ENCODE measurements at places on chromosomes 4 and X.

GRCh38 chrX:1323315-1323714 is 13.3 kb upstream of the IL3RA start:
- H3K4me1 ChIP-seq, result peaks cover 3% of the 10 kb centered on the region
- no peak overlapping the region for H3K4me3 ChIP-seq
- no peak overlapping the region for H3K27ac ChIP-seq
- DNase-seq, result no peak
- no peaks in the 10 kb centered on the region for H3K27me3 ChIP-seq

- DNase-seq, result no peak
- no peak overlapping the region for H3K27ac ChIP-seq
- no peaks in the 10 kb centered on the region for H3K36me3 ChIP-seq
- no peaks in the 10 kb centered on the region for H3K4me1 ChIP-seq
- H3K27me3 ChIP-seq, result no peaks in the 10 kb centered on the region
- no peak overlapping the region for H3K4me3 ChIP-seq
These were observed 101.3 kb downstream of the RPA4 start for GRCh38 chrX:96985046-96985445.

DNA sequence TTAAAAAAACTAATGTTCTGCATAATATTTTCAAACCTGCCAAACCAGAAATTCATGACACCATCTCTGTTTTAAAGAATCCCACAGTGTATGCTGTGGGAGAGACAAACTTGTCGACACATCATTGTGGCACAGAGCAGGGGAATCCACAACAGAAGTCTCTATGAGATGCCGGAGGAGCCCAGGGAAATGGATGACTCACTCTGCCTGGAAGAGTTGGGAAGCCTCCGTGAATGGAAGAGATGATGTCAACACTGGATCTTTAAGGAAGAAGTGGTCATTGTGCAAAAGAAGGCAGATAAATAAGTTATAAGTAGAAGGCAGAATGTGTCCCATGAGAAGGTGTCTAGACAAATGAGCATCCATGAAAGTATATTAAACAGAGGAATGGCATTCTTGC is 595.1 kb downstream of the RAB28 start:
- no peak for DNase-seq
- no peaks in the 10 kb centered on the region for H3K27me3 ChIP-seq
- no peaks in the 10 kb centered on the region for H3K36me3 ChIP-seq
- no peak overlapping the region for H3K4me3 ChIP-seq

GRCh38 chrX:50072110-50072509 is 128.7 kb downstream of the AKAP4 start:
- no peaks in the 10 kb centered on the region for H3K36me3 ChIP-seq
- no peak overlapping the region for H3K4me3 ChIP-seq
- H3K4me1 ChIP-seq, result no peaks in the 10 kb centered on the region
- no peak for DNase-seq
- H3K27me3 ChIP-seq, result no peaks in the 10 kb centered on the region
- H3K27ac ChIP-seq, result no peak overlapping the region

DNA sequence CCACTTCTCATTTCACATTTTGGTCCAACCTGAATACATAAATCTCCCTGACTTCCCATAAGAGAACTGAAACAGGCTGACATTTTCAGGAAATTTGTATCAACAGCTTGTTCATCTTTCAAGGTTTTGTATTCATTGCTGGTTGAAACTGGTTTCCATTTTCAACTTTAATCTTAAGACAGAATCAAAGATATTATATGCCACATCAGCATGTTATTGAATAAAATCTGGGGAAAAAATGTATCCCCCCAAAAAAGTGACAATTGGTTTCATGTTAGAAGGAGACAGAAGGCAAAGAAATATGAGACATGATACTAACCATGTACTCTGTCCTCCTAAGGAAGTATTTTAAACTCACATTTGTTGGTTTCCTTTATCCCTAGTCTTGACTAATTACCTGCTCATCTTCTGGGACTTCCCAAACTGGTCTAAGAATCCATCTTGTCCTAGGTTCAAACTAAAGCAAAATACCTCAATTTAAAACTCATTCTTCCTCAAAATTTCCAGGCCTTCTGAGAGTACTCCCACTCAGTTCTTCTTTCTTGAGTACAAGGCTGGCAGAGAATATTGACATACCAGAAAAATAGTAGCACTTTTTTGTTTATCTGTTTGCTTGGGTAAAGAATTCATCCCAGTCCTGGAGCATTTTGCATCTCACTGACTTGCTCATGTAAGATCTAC is 3.1 kb upstream of the ANTXR2 start:
- no peaks in the 10 kb centered on the region for H3K36me3 ChIP-seq
- DNase-seq, result no peak
- H3K27ac ChIP-seq, result no peak overlapping the region

Data from effector memory CD4-positive, alpha-beta T cell (primary cell).